Omental fat pad (tissue), 4 donors: ENCODE measurements at places on chromosomes 7 and 10. TPM values are rescaled to one million over a fixed set of nuclear protein-coding genes. Genes with fewer than 3 reads are reported as not detected.

The GPAM gene
- total RNA-seq: 448 TPM

The PSD gene
- 0.44 TPM for total RNA-seq

The FKBP6 gene
- total RNA-seq: not detected

The CRPPA gene
- total RNA-seq: 1.3 TPM

The ODAD2 gene
- 3.2 TPM for total RNA-seq

The FOXP2 gene
- 15.3 TPM for total RNA-seq

The LLCFC1 gene
- not detected for total RNA-seq

The NUTM2E gene
- not detected for total RNA-seq

The WASHC2A gene
- total RNA-seq: 23.5 TPM

The ANXA8L1 gene
- 64.8 TPM for total RNA-seq

The HECW1 gene
- 0.09 TPM for total RNA-seq

The ABCA13 gene
- total RNA-seq: not detected

The PIK3CG gene
- 4.5 TPM for total RNA-seq

The RELN gene
- 1.2 TPM for total RNA-seq

The AGAP5 gene
- total RNA-seq: 8.8 TPM

The TWIST1 gene
- total RNA-seq: 14.8 TPM

The GPR15LG gene
- total RNA-seq: not detected

The COL26A1 gene
- not detected for total RNA-seq

The VAX1 gene
- total RNA-seq: not detected

The SFRP4 gene
- 23.0 TPM for total RNA-seq

The MSS51 gene
- total RNA-seq: 1.6 TPM

The GHRHR gene
- total RNA-seq: not detected

The OR2A42 gene
- not detected for total RNA-seq

The NANOS1 gene
- 12.1 TPM for total RNA-seq

The PPP1R17 gene
- total RNA-seq: not detected

The TUBB8 gene
- not detected for total RNA-seq

The HTR5A gene
- not detected for total RNA-seq

The AMPH gene
- total RNA-seq: 41.2 TPM

The SLC13A4 gene
- total RNA-seq: not detected

The ZNF853 gene
- total RNA-seq: 5.6 TPM

The MKX gene
- total RNA-seq: 4.5 TPM

The NUTM2A gene
- total RNA-seq: 3.3 TPM

The EZH2 gene
- total RNA-seq: 2.6 TPM

The PDZD7 gene
- total RNA-seq: 0.32 TPM

The GTPBP4 gene
- 33.6 TPM for total RNA-seq

The FGFBP3 gene
- 0.44 TPM for total RNA-seq

The FAM180A gene
- 30.5 TPM for total RNA-seq

The ECHDC3 gene
- total RNA-seq: 419 TPM

The MOSPD3 gene
- total RNA-seq: 8.9 TPM

The IKZF1 gene
- total RNA-seq: 20.0 TPM

The NOS3 gene
- 29.4 TPM for total RNA-seq

The MALRD1 gene
- total RNA-seq: 1.8 TPM

The SVOPL gene
- not detected for total RNA-seq

The C10orf67 gene
- not detected for total RNA-seq

The HEPACAM2 gene
- total RNA-seq: not detected

The PLA2G12B gene
- total RNA-seq: not detected

The LRRN3 gene
- total RNA-seq: 1.7 TPM

The ZNF117 gene
- 19.8 TPM for total RNA-seq

The CYP17A1 gene
- not detected for total RNA-seq

The OR9A2 gene
- total RNA-seq: not detected

The MYL10 gene
- not detected for total RNA-seq
